ENCODE measurements at places on chromosomes 4 and X.

DNA sequence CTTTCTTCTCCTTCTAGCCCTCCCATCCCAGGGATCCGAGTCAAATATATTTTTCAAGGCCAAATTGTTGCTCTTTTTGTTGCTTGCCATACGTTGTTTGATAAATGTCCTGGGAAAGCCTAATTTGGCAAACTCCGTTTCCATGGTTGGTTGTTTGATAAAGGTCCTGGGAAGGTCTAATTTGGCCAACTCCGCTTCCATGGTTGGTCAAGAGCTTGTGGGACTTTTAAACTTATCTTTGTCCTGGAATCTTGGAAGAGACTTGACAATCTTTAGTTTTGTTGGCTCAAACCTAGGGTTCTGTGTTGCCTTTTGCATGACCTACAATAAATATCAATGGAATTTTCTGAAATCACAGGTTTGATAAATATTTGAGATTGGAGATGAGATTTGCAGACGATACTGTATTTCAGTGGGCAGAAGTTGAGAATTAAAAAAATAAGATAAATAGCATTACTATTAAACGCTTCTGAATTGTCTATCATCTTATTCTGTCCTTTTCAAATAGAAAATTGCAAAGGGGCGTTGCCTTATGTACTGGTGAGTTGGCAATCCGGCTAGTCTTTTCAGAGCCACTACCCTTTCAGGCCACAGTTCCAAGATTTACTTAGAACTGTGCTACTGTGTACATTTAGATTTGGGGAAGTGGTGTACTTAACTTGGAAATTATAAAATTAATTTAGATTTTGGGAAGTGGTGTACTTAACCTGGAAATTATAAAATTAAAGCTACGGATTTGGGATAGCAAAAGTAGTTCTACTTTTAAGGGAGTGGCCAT, 804 bp downstream of the OSTC start:
- no peak for DNase-seq

GRCh38 chr4:87410679-87411078, 11.7 kb upstream of the NUDT9 start:
- no peak for DNase-seq

DNA sequence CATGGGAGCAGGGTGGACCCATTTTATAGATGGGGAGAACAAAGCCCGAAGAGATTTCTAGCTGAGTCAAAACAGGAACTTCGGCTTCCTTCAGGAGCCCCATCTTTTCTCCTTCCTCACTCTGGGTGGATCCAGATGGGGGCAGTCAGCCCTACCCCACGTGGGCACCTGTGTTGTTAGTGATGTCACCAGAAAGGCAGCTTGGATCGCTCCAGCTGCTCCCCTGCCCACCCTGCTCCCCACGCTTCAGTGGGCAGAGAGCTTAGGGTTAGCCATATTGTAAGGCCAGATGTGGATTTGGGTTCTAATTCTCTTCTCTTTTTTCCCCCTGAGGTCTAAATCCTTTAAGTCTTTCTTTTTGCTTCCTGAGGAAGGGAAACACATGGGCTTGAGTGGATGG, 132.3 kb upstream of the PJA1 start:
- no peak for DNase-seq

- no peak for DNase-seq
These were observed 1049.2 kb upstream of the INTU start for GRCh38 chr4:126583509-126583908.

- no peak for DNase-seq
These were observed 4.8 kb upstream of the CXCL13 start for GRCh38 chr4:77600521-77601451.

DNA sequence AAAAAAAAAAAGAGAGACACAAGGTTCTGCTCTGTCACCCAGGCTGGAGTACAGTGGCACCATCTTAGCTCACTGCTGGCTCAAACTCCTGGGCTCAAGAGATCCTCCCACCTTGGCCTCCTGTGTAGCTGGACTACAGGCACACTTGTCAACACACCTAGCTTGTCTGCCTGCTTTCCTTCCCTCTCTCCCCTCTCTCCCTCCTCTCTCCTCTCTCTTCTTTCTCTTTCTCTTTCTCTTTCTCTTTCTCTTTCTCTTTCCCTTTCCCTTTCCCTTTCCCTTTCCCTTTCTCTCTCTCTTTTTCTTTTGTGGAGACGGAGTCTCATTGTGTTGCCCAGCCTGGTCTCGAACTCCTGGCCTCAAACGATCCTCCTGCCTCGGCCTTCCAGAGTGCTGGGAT, 132.1 kb downstream of the DIPK2B start:
- DNase-seq = no peak

GRCh38 chr4:124940387-124940786, 227.9 kb upstream of the ANKRD50 start:
- no peak for DNase-seq

GRCh38 chrX:129634541-129634940, 20.2 kb downstream of the APLN start:
- no peak for DNase-seq

Data from right hindlimb (tissue), 1 donor.